ENCODE measurements at places on chromosomes 5 and 9. TPM values are rescaled to one million over a fixed set of nuclear protein-coding genes. Genes with fewer than 3 reads are reported as not detected.

GRCh38 chr9:116516456-116516855 lies 170.6 kb upstream of the TRIM32 start:
- no peak for DNase-seq
- no peak overlapping the region for H3K27ac ChIP-seq
- H3K4me1 ChIP-seq: no peaks in the 10 kb centered on the region
- H3K4me3 ChIP-seq: no peak overlapping the region

DNA sequence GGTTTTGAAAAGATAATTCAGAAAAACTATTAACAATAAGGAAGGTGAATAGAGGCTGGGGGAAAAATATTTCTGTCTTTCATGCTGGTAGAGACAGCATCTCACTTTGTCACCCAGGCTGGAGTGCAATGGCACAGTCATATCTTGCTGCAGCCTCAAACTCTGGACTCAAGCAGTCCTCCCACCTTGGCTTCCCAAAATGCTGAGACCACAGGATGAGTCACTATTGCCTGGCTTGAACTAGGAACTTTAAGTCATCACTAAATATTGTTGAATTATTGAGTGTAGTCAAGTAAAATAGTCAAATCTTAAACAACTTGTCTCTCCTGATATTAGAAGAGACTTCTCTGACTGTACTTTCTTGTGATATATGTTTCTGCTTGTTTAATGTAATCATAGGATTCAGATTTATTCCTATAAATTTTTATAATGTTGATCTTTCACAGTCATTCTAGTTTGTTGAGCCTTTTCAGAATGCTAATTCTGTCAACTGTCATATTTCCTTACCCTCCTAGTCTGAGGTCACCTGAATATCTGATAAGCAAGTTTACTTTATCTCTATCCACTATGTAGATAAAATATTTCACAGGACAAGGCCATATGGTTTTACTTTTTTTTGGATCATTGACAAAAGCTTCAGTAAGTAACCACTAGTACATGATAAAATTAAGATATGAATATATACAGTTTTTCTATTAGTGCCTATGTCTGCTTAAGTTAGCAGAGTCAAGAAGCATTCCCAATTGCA lies 1696.5 kb downstream of the MAT2B start:
- H3K4me3 ChIP-seq: no peak overlapping the region
- H3K4me1 ChIP-seq: no peaks in the 10 kb centered on the region

DNA sequence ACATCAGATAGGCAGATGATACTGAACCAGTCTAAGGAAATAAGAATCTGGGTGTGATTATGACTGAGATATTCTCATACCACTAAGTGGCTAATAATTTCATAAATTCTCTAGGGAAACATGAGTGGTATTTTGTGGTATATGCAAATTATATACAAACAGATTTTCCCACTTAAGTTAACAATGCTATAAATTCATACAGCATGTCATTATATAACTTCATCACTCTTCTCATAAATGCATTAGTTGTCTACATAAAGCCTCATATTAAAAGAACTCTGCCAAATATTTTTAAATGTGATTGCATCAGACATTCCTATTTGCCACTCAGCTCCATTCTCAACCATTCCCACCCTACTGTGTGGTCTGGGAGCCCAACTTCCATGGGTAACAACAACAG lies 226.5 kb downstream of the TLE1 start:
- no peaks in the 10 kb centered on the region for H3K27me3 ChIP-seq
- H3K36me3 ChIP-seq: no peaks in the 10 kb centered on the region
- H3K4me1 ChIP-seq: no peaks in the 10 kb centered on the region
- DNase-seq: no peak
- no peak overlapping the region for H3K27ac ChIP-seq

MCC gene
- total RNA-seq: 5.4 TPM

IGFBPL1 gene
- total RNA-seq: not detected

- DNase-seq: no peak
- H3K27ac ChIP-seq: no peak overlapping the region
- H3K36me3 ChIP-seq: no peaks in the 10 kb centered on the region
- H3K4me1 ChIP-seq: no peaks in the 10 kb centered on the region
- no peaks in the 10 kb centered on the region for H3K27me3 ChIP-seq
- H3K4me3 ChIP-seq: no peak overlapping the region
Observed at GRCh38 chr5:76980518-76981144, 27.8 kb downstream of the CRHBP start.

GRCh38 chr5:27969157-27969556 lies 930.8 kb upstream of the CDH9 start:
- no peaks in the 10 kb centered on the region for H3K4me1 ChIP-seq
- H3K4me3 ChIP-seq: no peak overlapping the region
- H3K27ac ChIP-seq: no peak overlapping the region
- H3K27me3 ChIP-seq: no peaks in the 10 kb centered on the region

EIF4EBP3 gene
- 11.9 TPM for total RNA-seq

C9 gene
- not detected for total RNA-seq

DNA sequence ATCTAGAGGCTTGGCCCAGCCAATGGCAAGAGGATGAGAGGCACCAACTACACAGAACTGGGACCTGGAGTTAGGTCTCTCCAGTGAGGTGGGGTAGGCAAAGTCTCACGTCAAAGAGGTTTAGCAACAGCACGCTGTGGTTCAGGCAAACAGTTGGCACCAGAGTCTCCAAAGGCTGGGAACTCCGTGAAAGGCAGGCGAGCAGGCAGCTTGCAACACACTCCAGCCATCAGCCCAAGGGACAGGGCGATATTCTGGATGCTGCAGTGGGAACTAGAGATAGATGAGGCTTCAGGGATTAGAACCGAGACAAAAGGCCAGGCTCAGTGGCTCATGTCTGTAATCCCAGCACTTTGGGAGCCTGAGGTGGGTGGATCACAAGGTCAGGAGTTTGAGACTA lies 129.1 kb downstream of the PDZD2 start:
- H3K27ac ChIP-seq: no peak overlapping the region
- no peaks in the 10 kb centered on the region for H3K27me3 ChIP-seq
- H3K4me3 ChIP-seq: no peak overlapping the region
- H3K4me1 ChIP-seq: no peaks in the 10 kb centered on the region

THOC3 gene
- 62.0 TPM for total RNA-seq

- peaks cover 39% of the 10 kb centered on the region for H3K36me3 ChIP-seq
- no peak for DNase-seq
- H3K27me3 ChIP-seq: no peaks in the 10 kb centered on the region
- no peaks in the 10 kb centered on the region for H3K4me1 ChIP-seq
- no peak overlapping the region for H3K4me3 ChIP-seq
Observed at GRCh38 chr5:172088801-172089200, 82.4 kb upstream of the FBXW11 start.

Data from CD8-positive, alpha-beta memory T cell (primary cell).